ENCODE measurements at places on chromosomes 5 and 9.
A peak's percentile ranks its signal among the peaks of the same experiment; 100 is the strongest.

- peak; percentile 26 for DNase-seq
Observed at GRCh38 chr5:170408226-170408625, 19.1 kb upstream of the KCNMB1 start.

GRCh38 chr9:104961238-104961637, 33.3 kb upstream of the ABCA1 start:
- DNase-seq = no peak

DNA sequence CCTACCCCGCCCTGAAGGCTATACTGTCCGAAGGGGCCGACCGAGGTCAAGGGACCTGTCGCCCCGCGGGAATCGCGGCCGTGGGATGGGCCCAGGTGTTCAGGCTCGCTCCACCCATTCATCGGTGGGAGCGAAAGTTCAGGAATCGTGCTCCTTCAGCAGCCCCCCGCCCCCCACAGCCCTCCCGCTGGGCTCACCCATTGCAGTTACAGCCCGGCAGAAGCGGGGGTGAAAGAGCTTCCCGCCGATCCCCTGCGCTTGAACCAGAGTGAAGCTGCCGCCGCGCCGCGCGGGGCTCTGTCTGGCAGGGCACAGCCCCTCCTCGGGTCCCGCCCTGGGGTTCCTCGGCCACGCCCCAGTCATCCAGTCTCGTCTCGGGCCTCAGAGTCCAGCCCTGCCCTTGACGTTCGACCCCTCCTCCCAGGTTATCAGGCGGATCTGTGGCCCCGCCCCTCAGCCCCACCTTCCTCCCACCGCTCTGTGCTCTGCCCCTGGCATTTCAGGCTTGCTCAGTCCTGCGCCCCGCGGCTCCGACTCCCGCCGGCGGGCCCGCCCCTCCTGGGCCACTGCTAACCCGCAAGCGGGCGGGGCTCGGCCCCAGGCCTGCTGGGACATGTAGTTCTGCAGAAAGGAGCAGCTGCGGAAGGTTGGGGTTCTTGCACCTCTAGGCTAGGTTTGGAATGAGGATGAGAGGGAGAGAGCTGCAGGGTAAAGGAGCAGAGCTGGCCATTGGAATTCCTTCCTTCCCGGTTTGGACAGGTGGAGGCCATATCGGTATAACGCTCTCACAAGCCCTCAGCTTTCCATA, at the start of gene MYORG:
Gene MYORG (minus strand): TSS at position 303 of the 808 bp plus-strand sequence. CDS start 3,955 bp downstream, outside the sequence.
- DNase-seq = peak; percentile 100

- no peak for DNase-seq
Observed at GRCh38 chr9:93098236-93098946, 2.4 kb downstream of the CARD19 start.

GRCh38 chr5:132773114-132773513, 3.9 kb downstream of the SEPTIN8 start:
- no peak for DNase-seq

DNA sequence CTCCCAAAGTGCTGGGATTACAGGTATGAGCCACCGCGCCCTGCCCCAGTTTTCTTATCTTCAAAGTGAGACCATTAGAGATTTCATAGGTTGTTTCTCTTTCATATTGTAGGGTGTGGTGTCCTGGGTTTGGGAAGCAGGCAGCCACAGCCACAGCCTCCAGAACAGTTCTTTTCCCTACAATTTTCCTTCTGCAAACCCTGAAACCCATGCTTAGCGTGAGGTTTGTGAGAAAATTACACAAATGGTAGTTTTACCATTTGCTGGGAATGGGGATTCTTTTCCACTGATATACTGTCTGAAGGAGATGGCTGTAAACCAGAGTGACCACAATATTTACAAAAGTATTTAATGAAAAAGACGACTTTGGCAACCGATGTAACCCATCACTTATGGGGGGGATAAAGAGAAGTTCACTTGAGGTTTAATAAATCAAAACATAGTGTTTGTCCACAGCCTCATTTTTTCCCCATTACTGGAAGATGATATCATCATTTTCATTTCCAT, 26.7 kb upstream of the ECM2 start:
- DNase-seq = no peak

DNA sequence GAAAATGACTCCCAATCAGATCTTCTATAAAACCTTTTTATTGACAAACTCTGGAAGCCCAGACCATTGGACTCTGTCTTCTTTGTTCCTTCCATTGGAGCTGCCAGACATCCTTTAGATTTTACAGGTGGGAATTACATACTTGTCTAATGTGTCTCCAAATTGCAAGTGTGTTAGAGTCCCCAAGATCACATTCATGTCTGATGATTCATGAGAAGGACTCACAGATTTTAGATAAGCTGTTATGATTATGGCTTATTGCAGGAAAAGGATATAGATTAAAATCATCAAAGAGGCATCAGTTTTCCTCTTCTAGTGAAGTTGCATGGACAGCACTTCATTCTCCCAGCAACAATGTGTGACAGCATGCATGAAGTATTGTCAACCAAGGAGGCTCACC, 70.4 kb downstream of the MUSK start:
- DNase-seq = no peak

DNA sequence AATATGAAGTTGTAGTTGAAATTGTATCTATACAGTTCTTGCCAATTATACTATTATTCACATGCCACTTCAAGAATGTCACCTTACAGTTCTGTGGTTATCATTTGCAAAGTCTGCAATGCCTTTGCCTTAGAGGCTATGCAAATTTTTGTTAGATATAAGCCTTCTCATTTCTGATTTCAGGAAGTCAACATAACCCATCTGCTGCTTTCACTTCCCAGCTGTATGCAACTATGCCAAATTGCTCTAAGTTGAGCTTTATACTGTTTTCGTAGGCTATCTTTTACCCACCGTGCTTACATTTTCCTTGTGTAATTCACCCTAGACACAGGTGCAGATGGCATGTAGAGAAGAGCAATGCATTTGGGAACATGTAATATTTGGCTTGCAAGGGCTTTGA, 1083.0 kb downstream of the CDH9 start:
- DNase-seq = no peak

DNA sequence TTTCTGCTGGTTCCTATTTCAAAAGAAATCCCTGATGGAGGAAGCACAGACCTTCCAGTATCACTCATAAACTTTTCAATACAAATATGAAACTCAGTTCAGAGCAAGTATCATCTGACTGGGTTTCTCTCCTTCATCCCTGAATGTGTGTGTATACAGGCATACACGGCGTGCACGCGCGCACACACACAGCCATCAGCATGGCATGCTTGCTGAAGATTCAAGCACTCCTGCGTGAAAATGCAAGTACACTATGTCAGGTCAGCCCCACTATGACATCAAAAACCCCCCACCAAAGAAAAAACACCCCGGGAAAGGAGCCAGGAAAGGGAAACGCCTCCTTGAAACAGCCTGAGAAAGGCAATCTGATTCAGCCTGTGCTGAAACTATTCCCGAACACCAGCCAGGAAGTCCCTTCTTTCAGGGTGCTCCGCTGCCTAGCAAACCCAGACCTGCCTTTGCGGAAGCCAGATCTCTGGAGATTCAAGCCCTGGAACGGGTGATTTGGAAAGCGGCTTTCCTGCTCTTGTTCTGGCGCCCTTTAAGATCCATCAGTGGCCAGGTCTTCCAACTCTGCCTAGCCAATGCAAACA, 831 bp downstream of the KLHL3 start:
- DNase-seq = peak; percentile 48

All from NCI-H146 (cell line).